CD4-positive, alpha-beta T cell treated with Interleukin-21 for 1 hour (primary cell): ENCODE measurements at places on chromosomes 1 and 21.
A peak's percentile ranks its signal among the peaks of the same experiment; 100 is the strongest.

DNA sequence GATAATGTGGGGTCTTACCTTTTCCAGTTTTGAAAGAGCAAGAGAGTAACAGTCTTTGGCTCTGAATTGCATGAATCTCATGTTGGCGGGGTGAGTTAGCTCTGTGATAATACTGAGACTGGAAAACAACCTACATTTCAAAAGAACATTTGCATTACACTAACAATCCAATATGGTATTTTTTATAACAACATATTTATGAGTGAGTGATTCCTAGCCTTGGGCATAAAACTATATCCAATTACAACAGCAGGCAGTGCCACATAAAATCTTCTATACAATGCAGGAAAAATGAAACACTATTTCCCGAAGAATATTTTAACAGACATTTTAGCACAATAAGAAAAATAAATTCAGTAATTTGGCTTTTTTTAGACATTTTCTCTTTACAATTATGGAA is 303.0 kb downstream of the KCNT2 start:
- DNase-seq = no peak

GRCh38 chr1:51936531-51936930 is 54.0 kb downstream of the RAB3B start:
- no peak for DNase-seq

- peak; percentile 82 for DNase-seq
These were observed 7.6 kb downstream of the EFHD2 start for GRCh38 chr1:15417059-15417934.

GRCh38 chr1:2213576-2214505 is 14.3 kb upstream of the SKI start:
- no peak for DNase-seq

DNA sequence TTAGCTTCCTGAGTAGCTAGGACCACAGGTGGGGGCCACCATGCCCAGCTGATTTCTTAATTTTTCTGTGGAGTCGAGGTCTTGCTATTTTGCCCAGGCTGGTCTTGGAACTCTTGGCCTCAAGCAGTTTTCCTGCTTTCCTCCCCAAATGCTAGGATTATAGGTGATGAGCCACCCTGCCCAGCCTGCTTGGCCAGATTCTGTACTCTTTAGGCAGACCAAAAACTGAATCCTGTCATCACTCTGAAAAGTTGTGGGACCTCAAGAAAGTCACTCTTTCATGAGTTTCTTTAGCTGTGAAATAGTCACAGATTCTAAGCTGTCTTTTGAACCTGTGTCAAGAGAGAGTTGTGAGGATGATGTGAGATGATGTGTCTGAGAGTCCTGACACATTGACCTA is 105.4 kb downstream of the CAMTA1 start:
- no peak for DNase-seq

- DNase-seq = peak; percentile 36
These were observed 2.7 kb downstream of the MOB3C start for GRCh38 chr1:46613661-46614603.

DNA sequence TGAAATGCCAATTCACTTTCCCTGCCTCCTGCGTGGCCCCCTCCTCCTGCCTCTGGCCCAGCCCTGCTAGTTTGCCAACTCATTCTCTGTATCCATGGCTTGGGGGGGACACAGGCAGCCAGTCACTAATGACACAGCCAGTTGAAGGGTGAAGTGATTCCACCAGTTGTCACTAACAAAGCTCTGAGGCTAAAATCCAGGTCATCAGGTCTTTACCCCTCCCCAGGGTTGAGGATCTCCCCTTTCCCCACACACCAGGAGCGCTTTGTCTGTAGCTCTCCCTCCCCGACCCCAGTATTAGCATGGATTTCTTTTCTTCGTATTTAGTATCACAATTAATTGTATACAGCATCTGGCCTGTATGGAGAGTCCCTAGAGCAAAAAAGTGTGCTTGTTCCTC is 394.1 kb downstream of the RRAGC start:
- no peak for DNase-seq

- no peak for DNase-seq
These were observed 148.8 kb downstream of the TGFB2 start for GRCh38 chr1:218493986-218494385.

- no peak for DNase-seq
These were observed 17.9 kb upstream of the SLC25A34 start for GRCh38 chr1:15718199-15718601.

DNA sequence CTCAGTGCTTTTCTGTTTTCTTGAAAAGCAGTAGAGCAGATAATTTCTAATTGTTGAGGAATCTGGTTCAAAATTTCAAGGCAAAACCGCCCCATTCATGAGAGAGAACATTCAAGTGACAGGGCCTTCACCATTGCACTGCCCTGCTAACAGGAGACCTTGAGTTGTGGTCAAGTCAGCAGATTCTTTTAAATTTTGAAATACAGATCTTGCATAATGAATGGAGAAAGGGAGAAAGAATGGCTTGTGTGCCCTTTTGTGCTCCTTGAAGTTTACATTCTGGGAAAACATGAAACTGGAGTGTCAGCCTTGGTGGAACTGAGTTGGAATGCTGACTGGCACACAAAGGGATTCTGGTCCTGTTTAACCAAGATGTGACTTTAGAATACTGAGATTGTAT is 164.5 kb upstream of the UBE2U start:
- DNase-seq = no peak

- no peak for DNase-seq
These were observed 859 bp downstream of the NFASC start for GRCh38 chr1:204871405-204872037.

GRCh38 chr1:46244656-46245371 is 2.7 kb upstream of the RAD54L start:
- DNase-seq = peak; percentile 48

DNA sequence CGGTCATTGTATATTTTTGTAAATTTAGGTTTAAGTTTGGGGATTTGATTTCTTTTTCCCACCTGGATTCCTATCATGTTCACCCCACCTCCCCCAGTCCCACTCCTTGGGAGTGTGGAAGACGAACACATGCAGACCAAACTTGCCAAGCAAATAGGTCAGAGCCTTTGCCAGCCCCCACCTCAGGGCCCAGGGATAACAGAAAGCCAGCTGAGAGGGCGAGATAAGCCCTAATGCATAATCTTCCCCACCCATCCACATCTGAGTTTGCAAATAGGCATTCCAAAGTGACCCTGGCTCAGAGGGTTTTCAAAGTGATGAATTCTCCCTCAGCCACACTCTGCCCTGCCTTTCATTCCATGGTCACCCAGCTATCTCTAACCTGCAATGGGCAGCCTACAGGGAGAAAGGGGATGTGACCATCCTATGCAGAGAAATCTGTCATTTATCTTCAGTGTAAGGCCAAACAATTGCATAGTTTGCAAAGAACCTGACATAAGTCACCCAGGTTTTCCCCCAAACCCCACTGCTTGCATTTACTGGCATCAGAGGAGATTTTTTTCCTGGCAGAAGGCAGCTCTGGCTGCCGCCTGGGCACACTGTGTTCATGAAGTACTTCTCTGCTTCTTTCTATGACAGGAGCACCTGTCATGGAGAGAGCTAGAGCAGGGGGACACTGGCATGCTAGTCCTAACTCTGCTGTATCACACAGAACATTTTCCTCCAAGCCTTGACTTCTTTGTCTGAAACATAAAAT is 69.0 kb upstream of the NFIA start:
- DNase-seq = no peak

- no peak for DNase-seq
These were observed 18.8 kb upstream of the COP1 start for GRCh38 chr1:176225911-176226310.

DNA sequence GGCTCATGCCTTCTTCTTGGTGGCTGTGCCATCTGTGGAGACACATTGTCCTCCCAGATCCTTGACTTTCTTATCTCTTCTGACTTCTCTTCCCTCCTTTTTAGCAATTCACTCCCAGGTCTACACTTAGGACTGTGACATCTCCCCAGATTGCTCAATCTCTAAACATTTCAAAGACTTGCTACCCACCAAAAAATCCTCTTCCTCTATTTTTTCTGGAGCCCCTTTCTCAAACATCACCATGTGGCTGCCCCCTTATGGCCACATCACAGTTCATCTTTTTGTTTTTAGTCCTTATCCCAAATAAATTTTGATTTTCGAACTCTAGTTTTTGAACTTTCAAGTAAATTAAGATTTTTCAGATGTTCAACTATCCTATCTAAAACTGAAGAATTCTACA is 148.6 kb upstream of the HOOK1 start:
- DNase-seq = no peak

- no peak for DNase-seq
These were observed 2.4 kb upstream of the NFIA start for GRCh38 chr1:61079898-61080336.

DNA sequence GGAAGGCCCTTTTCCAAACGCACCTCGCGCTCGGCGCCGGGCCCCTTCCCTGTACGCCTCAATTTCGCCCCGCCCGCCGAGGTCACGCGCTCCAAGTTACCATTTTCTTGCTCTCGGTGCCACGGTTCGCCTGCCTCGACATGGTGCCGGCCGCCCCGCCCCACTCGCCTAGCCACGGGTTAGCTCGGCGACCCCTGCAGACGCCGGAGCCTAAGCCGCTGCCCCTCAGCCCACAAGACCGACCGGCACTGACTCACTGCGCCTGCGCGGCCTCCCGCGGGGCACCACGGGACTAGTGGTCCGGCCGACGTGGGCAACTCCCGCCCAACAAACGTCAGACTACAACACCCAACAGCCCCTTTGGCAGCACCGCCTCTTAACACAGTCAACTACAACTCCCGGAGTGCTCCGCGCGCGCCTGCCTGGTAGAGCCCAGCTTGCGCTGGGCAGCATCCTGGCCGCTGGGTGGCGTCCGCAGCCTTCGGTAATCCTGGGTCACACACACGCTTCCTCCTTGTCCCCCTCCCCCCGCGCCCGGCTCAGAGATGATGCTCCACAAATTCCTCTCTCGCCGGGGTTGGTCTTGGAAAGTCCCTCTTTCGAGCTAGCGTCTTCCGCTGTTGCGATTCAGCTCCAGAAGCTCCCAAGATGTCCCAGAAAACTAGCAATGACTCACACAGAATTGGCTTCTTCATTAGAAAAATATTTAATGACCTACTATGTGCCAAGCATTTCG is at the start of gene TRAPPC3:
TSS of gene TRAPPC3 (minus strand) at position 250 of the 736 bp plus-strand sequence. CDS start at position 142, 108 bp downstream.
- peak; percentile 100 for DNase-seq

- no peak for DNase-seq
These were observed 40.7 kb downstream of the MATN1 start for GRCh38 chr1:30682396-30683275.

DNA sequence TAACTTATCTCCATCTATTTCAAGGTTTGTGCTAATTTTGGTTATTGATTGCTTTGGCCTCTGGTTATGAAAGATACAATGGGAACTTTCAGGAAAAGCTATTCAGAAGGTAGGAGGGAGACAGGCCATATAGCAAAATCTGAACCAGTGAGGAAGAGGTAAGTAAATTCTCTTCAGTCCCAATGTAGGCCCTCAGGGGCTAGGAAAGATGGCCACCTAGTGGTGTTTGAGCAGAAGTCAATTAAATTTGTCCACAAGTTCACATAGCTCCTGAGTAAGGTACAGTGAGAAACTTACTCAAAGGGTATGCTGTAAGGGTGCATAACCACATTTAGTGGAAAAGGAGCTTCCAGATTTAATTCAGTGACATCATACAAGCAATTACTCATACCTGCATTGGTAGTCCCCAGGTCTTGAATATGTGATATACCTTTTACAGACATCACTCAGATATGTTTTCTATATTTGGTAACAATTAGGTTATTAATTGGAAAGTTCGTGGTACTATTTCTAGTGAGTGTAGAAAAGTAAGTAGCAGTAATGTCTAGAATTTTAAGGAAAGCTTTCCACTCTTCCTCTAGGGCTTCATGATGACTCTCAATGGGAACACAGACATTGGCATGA is 21.4 kb upstream of the FMO1 start:
- DNase-seq = peak; percentile 9
